Stimulated activated CD8-positive, alpha-beta memory T cell treated with anti-CD3 and anti-CD28 coated beads, Interleukin-4, amount 100 ng/mL, for 4 hours (primary cell): ENCODE measurements at places on chromosomes 12 and 14.

GRCh38 chr12:13154027-13154538 is 42.4 kb upstream of the EMP1 start:
- no peak for DNase-seq

DNA sequence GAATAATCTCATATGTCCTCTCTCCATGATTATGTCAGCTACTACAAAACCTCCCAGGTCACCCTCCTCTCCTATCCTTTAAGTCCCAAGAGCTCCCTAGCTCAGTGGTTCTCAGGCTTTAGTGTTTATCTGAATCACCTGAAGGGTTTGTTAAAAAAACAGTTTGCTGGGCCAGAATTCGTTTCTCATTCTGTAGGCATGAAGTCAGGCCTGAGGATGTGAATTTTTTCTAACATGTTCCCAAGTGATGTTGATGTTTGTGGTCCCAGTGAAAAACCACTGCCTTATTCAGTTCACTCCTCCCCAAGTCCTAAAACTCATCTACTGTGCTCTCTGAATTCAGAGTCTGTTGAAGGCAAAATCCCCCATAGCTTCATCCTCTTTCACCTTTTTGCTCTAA is 241.4 kb downstream of the ETNK1 start:
- DNase-seq: no peak

DNA sequence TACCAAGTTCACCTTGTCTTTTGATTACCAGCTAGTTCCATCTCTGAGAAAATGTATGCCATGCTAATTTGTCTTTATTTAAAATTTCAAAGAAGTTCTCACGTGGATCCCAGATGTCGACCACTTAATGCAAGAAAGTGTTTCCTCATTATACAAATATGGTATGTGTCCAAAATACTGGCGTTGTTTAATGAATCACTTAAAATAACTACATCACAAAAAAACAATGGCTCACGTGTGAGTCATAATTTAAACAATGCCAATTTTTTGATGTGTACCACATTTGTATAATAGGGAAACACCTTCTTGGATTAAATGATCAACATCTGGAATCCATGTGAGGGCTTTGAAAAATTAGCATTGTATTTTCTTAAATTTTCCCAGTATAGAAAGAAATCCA is 40.8 kb downstream of the DBX2 start:
- no peak for DNase-seq

DNA sequence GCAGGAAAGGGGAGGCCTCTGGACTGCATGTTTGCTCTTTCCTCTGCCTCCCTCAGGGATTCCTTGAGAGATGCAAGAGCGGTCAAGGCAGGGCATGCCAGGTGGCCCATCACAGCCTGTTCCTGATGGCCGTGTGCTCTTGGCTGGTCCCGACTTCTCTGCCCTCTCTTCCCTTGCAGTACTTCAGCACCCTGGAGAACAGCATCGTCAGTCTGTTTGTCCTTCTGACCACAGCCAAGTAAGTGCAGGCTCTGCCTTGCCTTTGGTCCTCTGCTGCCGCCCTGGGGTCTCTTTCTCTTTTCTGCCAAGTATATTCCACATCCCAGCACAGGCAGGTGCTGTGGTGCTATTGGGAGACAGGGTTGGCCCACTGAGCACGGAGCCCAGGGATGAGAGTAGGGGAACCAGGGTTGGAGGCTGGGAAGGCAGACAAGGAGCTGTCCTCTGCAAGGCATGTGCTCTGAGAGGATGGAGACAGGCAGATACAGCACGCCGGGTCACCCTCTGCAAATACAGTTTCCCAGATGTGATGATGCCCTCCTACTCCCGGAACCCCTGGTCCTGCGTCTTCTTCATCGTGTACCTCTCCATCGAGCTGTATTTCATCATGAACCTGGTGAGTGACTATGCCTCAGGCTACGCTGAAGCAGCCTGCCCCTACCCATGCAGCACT is 51.9 kb downstream of the TPCN1 start:
- DNase-seq: no peak

GRCh38 chr12:54684636-54685630 is 36.8 kb upstream of the DCD start:
- DNase-seq: no peak
